ENCODE measurements at places on chromosomes 12 and 14.

- DNase-seq = peak; percentile 47
Observed at GRCh38 chr12:121579190-121579791, 1.5 kb downstream of the KDM2B start.

DNA sequence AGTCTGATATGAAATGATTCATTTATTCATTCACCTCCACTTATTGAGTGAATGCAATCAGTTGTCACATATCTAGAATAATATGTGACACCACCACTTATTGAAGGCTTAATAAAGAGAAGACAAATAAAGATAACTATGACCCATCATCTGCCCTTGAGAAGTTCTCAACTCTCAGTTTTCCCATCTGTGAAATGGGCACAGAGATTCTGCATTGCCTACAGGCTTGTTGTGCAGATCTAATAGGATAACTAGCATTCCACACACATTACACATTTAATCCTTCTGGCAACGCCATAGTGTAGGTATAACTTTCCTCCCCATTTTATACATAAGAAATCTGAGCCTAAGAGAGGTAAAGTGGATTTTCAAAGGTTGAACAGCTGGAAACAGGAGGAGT is 84.2 kb upstream of the FICD start:
- DNase-seq = no peak

DNA sequence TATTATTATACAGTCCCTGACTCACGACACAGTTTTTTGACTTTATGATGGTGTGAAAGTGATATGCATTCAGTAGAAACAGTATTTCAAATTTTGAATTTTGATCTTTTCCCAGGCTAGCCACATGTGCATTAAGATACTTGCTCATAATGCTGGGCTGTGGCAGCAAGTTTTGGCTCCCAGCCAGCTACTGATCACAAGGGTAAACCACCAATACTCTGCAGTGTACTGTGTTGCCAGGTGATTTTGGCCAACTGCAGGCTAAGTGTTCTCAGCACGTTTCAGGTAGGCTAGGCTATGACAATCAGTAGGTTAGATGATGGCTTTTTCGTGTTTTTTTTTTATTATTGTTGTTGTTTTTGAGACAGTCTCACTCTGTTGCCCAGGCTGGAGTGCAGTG is 69.4 kb upstream of the ACTN1 start:
- no peak for DNase-seq

DNA sequence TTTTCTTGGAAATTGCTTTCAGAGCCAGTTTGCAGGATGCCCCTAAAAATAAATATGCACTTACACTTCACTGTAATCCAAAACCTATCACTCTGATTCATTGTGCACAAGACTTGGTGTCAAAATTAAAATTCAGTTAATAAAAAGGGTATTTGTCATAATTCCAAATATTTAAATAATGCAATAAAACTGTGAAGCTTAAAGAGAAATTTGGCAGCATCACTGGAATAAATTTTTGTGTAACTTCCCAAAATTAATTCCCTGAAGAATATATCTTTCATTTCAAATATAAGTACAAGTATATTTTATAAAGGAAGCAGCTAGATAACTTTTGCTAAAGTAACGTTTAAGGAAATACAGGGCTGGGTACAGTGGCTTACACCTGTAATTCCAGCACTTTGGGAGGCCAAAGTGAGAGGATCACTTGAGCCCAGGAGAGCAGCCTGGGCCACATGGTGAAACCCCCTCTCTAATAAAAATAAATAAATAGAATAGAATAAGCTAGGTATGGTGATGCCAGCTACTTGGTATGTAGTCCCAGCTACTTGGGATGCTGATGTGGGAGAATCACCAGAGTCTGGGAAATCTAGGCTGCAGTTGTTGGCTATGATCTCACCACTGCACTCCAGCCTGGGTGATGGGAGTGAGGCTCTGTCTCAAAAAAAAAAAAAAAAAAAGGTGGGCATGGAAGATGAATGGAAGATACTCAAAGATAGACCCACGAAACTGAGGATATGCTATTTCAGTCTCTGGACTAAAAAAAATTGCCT is 233.8 kb downstream of the FBXL14 start:
- no peak for DNase-seq

DNA sequence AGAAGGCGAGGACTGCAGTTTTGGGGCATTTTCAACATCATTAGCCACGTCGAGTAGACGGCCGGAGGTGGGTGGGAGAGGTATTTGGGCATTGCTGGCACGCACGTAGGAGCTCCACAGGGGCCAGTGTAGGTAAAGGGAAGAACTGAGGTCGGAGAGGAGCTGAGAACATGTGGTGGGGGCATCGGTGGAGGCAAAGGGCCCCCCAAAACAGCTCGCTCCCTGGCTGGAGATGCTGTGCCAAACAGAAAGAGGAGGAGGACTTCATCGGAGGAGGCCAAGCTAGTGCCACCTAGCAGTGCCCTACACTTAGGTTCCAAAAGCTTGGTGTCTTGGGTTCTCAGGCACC is 52.0 kb upstream of the PPP2R5C start:
- DNase-seq = no peak

GRCh38 chr14:31881531-31882310 is 195.4 kb upstream of the ARHGAP5 start:
- no peak for DNase-seq

DNA sequence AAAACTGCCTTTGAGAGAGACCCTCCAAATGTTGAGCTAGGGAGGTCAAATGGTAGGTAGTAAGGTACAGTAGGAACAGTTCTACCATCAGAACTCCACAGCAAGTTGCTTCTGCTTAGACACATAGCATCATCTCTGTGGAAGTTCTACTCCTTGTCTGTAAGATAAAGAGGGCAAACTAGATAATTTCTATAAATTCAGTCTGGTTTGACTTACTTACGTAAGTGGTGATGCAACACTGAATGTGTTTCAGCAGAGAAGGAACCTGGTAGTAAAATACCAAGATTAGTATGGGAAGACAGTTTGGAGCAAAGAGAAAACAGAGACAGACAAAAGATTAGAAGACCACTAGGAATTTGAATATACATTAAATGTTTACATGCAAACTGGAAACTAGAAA is 42.0 kb downstream of the KITLG start:
- DNase-seq = no peak

DNA sequence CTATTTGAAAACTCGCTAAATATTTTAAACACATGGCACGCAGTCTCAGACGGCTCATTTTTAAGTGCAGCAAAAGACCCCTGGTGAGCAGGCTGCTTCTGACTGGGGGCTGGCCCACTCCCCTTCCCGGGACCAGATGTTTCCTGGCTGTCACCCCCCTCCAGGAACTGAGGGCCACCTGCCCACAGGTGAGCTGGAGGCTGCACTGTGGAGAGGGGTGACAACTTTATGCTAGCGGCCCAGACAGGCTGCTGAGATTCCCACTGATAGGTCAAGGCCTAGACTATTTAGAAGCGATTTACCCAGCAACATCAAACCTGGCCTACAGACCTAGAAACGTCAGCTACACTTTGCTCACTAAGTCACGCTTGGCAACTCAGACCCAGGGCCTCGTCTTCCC is 92.1 kb downstream of the BCL11B start:
- DNase-seq = no peak

DNA sequence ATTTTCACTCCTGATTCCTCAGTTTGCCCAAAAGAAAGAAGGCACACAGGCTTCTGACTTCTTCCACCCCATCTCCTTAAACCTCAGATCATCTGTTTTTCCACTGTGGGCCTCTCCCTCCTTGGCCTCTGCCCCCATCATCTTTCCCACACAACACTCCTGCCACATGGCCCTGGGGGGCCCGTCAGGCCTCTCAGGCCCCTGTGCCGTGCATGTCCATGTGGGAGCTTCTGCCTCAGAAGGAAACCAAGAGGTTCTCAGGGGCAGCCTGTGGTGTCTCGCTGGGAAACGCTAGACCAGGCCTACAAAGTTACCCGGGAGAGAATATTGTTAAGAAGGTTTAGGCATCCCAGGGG is 8.0 kb downstream of the KLHL33 start:
- no peak for DNase-seq

- no peak for DNase-seq
Observed at GRCh38 chr12:2064071-2064507, 11.3 kb downstream of the CACNA1C start.

GRCh38 chr12:54428050-54429013 is 9.3 kb upstream of the ITGA5 start:
- DNase-seq = no peak

DNA sequence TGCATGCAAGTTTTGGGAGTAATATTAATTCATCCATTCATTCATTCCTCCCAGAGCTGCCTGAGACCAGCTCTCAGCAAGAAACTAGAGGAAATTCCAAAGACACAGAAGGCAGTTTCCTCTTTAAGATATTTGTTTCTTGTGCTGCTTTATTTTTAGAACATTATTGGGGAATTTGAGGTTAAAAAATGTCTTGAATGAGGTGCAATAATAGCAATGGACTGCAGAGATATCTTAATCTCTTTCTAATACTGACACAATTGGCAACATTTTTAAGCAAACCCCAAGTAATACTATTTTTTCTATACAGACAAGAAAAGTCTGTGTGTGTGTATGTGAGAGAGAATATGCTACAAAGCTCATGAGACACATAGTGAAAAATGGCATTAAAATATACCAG is 190.2 kb upstream of the USP15 start:
- DNase-seq = no peak

DNA sequence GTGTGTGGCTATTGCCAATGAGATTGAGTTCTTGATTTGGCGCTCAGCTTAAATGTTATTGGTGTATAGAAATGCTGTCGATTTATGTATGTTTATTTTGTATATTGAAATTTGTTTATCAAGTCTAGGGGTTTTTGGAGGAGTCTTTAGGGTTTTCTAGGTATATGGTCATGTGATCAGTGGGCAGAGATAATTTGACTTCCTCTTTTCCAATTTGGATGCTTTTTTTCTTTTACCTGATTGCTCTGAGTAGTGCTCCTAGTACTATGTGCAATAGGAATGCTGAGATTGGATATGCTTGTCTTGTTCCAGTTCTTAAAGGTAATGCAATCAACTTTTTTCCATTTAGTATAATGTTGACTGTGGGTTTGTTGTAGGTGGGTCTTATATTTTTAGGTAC is 99.8 kb upstream of the PMCH start:
- no peak for DNase-seq

- DNase-seq = no peak
Observed at GRCh38 chr12:104768033-104768432, 190.1 kb downstream of the SLC41A2 start.

- DNase-seq = no peak
Observed at GRCh38 chr14:39154594-39155189, 15.4 kb downstream of the TRAPPC6B start.

GRCh38 chr12:65162609-65163008 is 6.8 kb upstream of the LEMD3 start:
- no peak for DNase-seq

DNA sequence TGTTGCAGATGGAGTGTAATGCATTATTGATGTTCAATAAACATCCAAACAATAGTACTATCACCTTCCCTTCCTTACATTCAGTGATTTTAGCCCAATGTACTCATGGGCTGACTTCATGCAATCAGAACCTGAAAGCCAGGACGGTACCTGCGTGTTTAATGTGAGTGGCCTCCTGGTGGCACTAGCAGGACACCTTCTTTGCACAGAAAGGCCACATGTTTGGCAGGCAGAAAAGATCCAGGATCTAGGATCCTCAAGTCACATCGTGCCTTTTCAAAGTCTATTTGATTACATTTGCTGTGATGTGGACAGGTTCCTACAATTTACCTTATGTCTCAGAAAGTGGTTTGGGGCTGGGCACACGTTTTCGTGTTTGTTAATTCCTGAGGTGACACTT is 82.9 kb downstream of the NEDD1 start:
- no peak for DNase-seq

DNA sequence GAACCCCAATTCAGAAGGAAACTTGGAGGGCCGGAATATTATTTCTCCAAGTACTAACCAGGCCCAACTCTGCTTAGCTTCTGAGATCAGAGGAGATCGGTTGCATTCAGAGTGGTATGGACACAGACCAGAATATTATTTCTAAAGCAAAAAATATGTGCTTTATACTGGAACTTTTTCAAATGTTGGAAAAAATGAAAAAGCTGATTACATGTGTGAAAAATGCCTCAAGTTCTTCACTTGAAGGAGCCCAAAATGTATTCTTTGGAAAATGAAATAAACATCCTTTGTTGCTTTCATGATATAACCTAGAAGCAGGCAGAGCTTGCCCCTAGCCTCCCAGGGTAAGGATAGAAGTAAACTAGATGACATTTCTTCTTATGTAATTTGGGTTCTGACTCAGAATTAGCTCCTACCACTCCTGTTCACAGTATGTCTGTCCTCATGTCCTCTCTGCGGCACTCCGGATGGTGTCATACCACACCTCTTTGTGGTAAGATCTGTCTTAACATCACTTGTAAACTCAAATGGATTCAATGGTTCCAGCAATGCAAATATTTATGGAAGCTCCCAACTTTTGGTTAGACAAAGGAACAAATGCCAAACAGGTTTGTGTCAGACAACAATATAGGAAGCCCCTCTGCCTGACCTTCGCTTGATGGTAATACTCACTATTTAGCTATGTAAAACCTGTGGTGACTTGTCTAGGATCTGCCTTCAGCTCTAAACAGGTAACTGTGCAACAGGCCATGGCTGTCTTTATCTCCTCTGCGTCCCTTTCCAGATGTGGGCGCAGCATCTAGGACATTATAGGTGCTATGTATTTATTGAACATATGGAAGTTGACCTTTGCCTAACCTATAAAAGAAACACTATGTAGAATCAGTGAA is 178.5 kb downstream of the SSPN start:
- no peak for DNase-seq

- no peak for DNase-seq
Observed at GRCh38 chr12:108612788-108613282, 15.0 kb upstream of the TMEM119 start.

DNA sequence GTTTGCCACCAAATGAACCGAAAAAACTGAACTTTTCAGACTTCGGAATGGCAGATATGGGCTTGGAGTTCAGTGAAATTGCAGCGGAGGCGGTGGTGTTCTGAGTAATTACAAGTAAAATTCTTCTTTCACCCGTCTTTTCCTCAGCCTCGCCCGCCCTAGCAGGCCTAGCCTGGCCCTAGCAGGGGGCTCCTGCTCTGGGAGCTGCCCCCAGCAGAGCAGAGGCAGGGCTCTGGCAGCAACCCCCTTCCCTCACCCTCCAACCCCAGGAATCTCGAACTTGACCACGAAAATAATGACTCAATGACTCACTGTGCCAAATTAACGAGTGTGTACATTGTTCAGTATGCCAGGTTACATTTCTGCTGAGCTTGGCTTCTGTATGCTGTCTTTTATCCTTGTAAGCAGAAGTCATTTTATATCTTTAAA is 1.1 kb downstream of the PAPLN start:
- peak; percentile 28 for DNase-seq

GRCh38 chr14:71372411-71372838 is 465.2 kb downstream of the PCNX1 start:
- DNase-seq = no peak

- no peak for DNase-seq
Observed at GRCh38 chr12:52993558-52993869, 12.7 kb upstream of the EIF4B start.

DNA sequence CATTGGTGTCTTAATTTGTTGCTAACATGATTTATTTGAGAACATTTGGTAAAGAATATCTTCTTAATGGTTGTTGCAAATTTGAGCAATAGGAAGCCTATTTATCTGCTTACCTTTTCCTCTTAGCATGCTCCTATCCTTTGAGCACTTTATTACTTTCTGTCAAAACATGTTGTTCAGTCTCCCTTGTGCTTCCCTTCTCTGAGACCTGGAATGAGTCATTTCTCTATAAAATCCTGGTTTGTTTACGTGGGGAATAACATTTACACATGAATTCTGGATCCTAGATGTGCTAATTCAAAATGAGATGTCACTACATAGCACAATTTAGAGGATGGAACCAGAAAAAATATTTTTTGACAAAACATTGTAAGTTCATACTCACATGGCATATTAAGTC is 844.0 kb upstream of the LRFN5 start:
- DNase-seq = no peak
